ENCODE measurements at places on chromosomes 5 and 9.

DNA sequence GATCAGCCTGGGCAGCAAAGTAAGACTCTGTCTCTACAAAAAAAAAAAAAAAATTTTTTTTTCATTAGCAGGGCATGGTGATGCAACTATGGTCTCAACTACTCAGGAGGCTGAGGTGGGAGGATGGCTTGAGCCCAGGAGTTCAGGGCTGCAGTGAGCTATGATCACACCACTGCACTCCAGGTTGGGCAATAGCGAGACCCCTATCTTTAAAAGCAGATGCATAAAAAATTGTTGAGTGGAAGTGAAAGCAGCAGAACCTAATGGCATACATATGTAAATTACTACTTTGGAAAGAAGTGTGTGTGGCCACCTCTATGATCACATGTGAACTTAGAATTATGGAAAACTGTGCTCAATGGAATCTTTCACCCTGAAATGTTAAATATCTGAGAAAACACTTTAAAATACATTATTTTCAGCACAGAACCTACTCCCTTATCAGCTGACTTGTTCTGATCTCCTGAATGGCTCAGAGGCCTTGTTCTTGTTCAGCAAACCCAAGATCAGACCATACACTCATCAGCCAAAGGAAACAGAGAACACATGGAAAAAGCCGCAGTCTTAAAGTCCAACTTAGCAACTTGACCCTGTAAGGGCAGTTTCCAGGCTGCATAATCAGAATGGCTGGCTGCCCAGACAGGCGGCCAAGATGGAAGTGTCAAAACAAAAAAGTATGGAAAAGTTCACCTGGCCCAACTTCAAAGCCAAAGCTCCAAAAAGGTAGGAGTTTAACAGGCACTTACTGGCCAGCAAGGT lies 56.5 kb downstream of the SIL1 start:
- DNase-seq, result peak; percentile 42

DNA sequence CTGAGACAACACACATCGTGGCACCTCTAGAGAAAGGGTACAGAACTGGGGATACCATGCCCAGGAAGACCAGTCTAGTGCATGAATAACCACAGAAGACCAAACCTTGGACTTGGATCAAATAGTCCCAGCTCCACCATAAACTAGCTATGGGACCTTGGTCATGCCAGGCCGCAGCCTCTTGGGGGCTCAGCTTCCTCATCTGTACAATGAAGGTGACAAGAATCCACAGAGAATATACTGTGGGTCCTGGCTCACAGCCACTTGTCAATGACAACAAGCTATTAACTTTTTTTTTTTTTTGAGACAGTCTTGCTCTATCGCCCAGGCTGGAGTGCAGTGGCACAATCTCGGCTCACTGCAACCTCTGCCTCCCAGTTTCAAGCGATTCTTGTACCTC lies 3.9 kb downstream of the KYAT1 start:
- DNase-seq, result no peak

DNA sequence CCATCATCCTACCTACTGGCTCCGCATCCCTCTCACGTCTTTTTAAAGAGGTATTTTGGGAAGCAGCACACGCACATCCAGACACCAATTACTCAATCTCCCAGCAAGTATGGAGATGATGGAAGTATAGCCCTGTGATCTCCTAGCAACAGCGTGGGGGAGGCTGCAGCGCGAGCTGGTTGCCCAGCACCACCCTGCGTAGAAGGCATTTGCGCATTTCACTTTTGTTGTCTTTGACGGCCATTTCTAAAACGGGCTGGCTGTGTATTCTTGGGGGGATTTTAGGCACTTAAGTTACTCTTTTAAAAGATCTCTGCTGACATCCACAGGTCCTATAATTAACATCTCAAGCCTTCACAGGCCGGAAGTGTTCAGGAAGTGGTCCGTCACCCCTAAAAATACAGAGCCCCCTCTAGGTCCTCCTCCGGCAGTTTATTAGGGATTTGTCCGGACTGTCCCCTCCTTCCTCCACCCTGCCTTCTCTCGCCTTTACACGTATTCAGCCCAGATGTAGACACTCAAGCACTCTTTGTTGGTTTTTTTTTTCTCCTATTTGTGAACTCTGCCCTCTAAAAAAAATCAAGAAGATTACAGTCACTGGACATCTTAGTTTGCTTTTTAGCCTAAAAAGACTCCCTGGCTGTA lies 371.4 kb downstream of the NTRK2 start:
- peak; percentile 93 for DNase-seq

DNA sequence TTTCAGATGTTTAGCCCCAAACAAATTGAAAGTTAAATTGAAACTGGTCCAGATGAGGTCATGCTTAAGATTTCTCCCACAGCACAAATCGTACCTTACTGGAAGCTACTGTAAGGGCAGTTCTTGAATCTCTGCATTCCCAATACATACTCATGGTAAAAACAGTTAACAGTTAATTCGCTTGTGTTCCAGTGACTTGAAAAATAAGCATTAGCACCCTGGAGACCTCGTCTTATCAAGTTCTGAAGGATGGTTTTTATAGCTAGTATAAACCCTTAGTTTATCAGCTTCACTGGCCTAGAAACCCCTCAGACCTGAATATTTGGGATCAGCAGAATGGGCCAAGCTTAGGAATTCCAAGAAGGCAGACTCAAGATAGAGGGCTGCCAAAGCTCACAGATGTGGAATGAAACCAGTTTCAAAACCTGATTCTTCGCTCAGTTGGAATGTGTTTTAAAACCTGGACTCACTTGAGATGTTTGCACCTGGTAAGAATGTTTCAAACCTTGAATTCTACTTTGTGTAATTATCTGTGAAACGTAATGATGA lies 103.6 kb downstream of the C9orf152 start:
- DNase-seq, result no peak

- DNase-seq, result no peak
Measured at GRCh38 chr5:174828804-174829510, 104.6 kb downstream of the MSX2 start.

- no peak for DNase-seq
Measured at GRCh38 chr9:114805670-114806525, at the start of gene TNFSF15. TSS of gene TNFSF15 (minus strand) at chr9:114806039. CDS start at chr9:114806012, 27 bp downstream.

DNA sequence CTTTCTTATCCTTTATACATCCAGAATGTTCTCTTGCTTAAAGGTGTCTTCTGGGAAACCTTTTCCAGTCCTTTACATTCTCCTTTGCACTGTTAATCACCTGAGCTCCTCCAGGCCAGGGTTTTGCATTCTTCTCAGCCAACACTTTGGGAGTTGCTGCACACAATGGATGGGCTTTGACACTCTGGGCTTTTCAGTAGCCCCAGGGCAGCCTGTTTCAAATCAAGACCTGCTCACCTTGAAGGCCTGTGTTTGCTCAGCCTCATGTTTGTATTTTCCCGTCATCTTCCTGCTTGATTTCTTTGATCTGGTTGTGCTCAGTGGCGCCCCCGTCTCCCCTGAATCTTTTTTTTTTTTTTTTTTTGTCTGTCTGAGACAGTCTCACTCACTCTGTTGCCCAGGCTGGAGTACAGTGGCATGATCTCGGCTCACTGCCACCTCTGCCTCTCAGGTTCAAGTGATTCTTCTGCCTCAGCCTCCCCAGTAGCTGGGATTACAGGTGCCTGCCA lies 41.0 kb downstream of the DMRT1 start:
- no peak for DNase-seq

DNA sequence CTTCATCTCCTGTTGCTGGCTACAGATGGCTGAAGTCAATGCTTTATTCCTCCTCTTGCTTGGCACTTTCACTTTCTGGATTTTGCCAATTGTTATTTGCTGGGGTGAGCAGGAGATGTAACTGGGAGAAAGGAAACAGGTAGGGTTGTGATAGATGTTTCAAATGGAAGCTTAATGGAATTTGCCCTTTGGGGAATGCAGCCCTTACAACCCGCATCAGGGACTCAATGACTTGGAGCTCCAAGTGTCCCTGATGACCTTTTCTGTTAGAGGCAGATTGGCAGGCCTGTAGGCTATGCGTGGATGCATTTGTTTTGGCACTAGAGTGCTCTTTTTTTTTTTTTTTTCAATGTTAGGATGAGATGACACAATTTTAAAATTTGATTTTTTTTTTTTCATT lies 219.9 kb upstream of the GLRA1 start:
- no peak for DNase-seq

- no peak for DNase-seq
Measured at GRCh38 chr9:114900942-114901802, 29.2 kb downstream of the TNFSF8 start.

DNA sequence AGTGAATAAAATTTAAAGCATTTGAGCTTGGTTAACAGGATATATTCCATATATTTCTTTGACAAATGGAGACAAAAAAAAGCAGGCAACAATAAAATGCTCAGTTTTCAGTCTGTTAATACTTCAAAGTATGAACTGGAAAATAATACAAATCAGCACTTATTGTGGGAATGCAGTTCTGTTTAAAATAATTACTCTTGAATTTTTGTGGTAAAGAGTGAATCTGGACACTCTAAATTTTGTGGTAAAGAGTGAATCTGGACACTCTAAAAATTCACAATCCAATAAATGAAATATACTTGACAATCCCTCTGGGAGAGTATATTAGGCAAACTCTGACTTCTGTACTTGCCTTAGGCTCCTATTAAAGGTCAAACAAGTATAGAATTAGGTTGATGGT lies 141.9 kb upstream of the RASA1 start:
- DNase-seq, result no peak

DNA sequence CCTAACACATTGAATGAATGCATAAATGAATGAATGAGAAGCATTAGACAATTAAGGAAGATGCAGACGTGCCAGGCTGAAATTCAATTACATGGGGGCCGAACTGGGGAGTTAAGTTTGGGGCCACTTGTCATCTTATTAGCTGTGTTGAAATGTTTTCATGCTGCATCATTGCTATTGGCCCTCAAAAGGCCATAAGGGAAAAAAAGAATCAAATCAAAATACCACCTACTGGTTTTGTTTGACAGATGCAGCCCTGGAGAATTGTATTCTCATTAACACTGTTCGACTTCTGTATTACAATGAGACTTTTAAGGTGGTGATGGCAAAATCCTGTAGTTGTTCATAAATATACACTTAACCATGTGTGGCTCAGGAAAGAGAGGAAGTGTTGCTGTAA lies 38.4 kb downstream of the UBE2QL1 start:
- DNase-seq, result no peak

DNA sequence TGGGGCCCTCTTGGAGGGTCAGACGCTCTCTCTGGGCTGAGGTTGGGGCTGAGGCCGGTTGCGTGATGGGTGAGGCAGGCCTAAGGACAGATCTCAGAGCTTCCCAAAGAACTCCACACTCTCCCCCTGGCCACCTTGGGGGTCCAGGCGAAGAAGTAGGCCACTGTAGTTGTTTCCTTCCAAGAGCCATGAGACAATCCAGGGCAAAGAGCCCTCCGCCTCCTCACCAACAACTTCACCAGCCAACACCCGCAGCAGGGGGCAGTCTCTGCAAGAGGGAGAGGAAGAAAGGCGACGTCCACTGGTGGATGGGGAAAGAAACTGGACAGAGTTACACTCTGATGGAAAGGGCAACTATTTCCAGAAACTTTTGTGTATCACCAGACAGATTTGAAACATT lies 10.7 kb downstream of the SLC35A4 start:
- no peak for DNase-seq

GRCh38 chr5:147927901-147928300 lies 21.6 kb upstream of the C5orf46 start:
- no peak for DNase-seq

DNA sequence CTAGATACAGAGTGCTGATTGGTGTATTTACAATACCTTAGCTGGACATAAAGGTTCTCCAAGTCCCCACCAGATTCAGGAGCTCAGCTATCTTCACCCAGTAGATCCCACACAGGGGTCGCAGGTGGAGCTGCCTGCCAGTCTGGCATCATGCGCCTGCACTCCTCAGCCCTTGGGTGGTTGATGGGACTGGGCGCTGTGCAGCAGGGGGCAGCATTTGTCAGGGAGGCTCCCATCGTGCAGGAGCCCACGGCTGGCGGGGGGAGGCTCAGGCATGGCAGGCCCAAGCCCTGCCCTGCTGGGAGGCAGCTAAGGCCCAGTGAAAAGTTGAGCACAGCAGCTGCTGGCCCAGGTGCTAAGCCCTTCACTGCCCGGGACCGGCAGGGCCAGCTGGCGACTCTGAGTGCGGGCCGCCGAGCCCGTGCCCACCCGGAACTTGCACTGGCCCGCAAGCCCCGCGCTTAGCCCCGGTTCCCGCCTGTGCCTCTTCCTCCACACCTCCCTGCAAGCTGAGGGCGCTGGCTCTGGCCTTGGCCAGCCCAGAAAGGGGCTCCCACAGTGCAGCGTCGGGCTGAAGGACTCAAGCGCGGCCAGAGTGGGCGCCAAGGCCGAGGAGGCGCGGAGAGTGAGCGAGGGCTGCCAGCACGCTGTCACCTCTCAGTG lies 314.1 kb upstream of the ATP10B start:
- no peak for DNase-seq

Measured in putamen (tissue), 1 donor.